Stimulated activated CD8-positive, alpha-beta memory T cell treated with anti-CD3 and anti-CD28 coated beads, Interleukin-7, amount 100 ng/mL, for 1 hour (primary cell): ENCODE measurements at places on chromosomes 5 and 9.

DNA sequence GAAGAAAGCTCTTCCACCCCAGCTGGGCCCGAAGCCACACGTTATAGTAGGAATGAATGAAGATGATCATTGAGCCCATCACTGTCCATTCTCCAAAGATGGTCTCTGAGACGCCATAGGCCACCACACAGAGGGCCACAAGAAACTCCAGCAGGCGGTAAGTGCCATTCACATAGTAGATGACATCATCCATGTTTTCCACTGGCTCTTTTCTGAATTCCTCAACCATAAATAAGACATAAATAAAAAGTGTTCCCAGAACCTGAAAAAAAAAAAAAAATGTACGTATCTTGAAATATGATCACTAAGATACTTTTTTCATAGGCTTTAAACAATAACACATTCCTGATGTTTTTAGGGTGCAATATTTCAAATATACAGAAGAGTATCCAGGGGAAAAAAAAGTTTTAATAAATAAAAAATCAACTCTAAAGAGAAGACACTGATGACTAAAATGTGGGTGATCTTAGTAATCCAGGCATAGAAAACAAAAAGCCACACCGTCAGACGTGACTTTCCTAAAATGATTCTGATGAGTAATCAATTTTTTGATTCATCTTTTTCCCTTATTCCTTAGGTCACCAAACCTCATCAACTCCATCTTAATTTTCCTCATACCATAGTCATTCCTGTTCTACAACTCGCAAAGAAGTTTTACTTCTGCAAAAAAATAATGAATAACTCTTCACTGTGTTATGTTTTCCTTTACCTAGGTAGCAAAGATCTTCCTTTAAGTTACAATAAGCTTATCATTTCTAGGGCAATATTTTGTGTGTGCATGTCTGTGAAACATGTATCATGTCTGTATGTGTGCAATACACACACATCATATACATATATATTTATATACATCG is 47.8 kb downstream of the RNF145 start:
- DNase-seq, result no peak

GRCh38 chr5:97089149-97089801 is 53.1 kb downstream of the LIX1 start:
- no peak for DNase-seq

GRCh38 chr5:170357955-170358444 is 31.2 kb downstream of the KCNMB1 start:
- DNase-seq, result no peak

GRCh38 chr5:98768160-98768959 is 5.1 kb upstream of the RGMB start:
- DNase-seq, result no peak
